ENCODE measurements at places on chromosomes 4 and X.

GRCh38 chr4:145001635-145002034 is 96.4 kb downstream of the ANAPC10 start:
- no peak for DNase-seq
- H3K27me3 ChIP-seq: no peaks in the 10 kb centered on the region
- H3K36me3 ChIP-seq: peaks cover 13% of the 10 kb centered on the region
- no peak overlapping the region for H3K27ac ChIP-seq

DNA sequence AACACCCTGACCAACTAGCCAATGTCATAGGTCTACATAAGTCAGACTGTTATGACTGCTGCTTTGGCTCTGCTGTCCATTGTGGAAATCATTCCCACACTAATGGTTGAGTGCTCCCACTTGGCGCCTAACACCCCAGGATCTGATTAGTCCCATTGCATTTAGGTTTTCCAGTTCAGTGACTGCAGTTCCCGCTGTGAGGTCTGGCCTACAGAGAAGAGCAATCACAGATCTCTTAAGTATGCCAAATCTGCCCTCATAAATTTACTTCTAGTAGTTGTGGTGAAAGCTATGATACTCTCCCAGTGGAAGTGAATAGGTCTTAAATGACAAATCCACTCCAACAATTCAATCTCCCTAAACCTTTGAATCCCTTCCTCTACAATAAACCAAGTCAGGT is 77.3 kb upstream of the IL2 start:
- H3K27me3 ChIP-seq: no peaks in the 10 kb centered on the region
- no peak for DNase-seq
- H3K27ac ChIP-seq: no peak overlapping the region
- H3K4me1 ChIP-seq: no peaks in the 10 kb centered on the region
- no peaks in the 10 kb centered on the region for H3K36me3 ChIP-seq

GRCh38 chrX:130524476-130525194 is 122.8 kb downstream of the RBMX2 start:
- no peak overlapping the region for H3K27ac ChIP-seq
- no peaks in the 10 kb centered on the region for H3K4me1 ChIP-seq
- H3K4me3 ChIP-seq: peak overlapping the region; percentile 7

DNA sequence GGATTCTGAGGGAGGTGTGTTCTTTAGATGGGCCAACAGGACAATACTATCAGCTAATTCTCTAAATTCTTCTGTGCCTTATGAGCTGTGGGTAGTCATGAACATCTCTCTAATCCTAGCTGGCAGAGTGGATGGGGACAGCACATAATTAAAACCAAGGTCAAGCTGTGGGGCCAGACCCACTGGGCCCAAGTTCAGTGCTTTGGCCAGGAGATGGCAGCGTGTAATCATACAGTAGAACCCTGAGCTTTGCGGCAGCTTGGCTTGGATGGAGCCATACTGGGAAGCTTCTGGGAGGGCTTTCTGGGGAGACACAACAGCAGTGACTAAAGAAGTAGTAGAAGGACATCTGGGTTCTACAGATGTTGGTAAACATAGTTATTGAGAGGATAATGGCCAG is 140.3 kb upstream of the CXCL13 start:
- DNase-seq: no peak
- H3K36me3 ChIP-seq: peaks cover 5% of the 10 kb centered on the region
- peak overlapping the region; percentile 40 for H3K27ac ChIP-seq
- H3K27me3 ChIP-seq: peaks cover 6% of the 10 kb centered on the region
- peak overlapping the region; percentile 21 for H3K4me3 ChIP-seq

- no peaks in the 10 kb centered on the region for H3K36me3 ChIP-seq
- no peak for DNase-seq
- H3K4me3 ChIP-seq: no peak overlapping the region
- no peak overlapping the region for H3K27ac ChIP-seq
- H3K27me3 ChIP-seq: no peaks in the 10 kb centered on the region
These were observed 297.6 kb downstream of the IL15 start for GRCh38 chr4:141933978-141934377.

GRCh38 chrX:33989936-33990335 is 142.2 kb downstream of the FAM47A start:
- H3K27ac ChIP-seq: no peak overlapping the region
- no peaks in the 10 kb centered on the region for H3K36me3 ChIP-seq
- no peak overlapping the region for H3K4me3 ChIP-seq
- DNase-seq: no peak
- H3K27me3 ChIP-seq: no peaks in the 10 kb centered on the region

DNA sequence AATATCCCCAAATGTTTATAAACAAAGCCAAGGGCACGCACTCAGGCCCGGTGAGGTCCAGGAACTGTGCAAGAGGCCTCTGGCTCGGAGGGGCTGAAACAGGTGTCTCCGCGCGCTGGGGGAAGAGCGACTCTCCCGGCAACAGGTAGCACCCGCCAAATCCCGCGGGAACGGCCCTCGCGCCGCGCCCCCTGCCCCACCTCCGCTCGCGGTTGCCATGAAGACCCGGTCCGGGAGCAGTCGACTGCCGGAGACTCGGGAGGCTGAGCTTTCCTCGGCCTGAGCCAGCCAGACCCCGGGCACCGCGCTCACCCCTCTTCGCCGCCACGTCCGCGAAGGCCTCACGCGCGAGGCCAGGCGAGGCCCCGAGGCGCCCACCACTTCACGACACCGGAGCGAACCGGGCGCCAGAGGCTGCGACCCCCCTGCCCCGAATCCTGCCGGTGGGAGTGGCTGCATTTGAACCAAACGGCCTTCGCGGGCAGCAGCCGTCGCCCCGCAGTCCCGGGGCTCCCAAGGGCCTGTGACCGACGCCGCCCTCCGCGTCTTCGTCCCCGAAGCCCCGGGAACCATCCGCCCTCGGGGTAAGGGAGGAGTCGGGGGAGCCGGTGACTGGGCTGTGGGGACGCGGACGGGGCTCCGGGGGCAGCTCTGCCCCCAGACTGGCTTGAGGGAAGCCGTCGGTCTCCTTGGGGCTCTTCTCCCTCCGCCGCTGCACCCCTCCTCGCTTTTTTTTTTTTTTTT is at the start of gene NSUN7:
NSUN7 (plus strand) TSS at position 239 of the 744 bp plus-strand sequence. CDS start 739 bp downstream, outside the sequence.
- no peak within 1 kb of the TSS for H3K27ac ChIP-seq
- H3K27me3 ChIP-seq: peaks cover 25% of the 10 kb centered on the region
- peak within 1 kb of the TSS; percentile 32 for H3K4me3 ChIP-seq
- H3K36me3 ChIP-seq: no peaks in the 10 kb centered on the region
- DNase-seq: peak; percentile 60
- peaks cover 5% of the 10 kb centered on the region for H3K4me1 ChIP-seq

GRCh38 chr4:97582890-97583289 is 560.4 kb downstream of the STPG2 start:
- H3K4me1 ChIP-seq: no peaks in the 10 kb centered on the region
- no peaks in the 10 kb centered on the region for H3K36me3 ChIP-seq
- H3K27me3 ChIP-seq: no peaks in the 10 kb centered on the region
- H3K27ac ChIP-seq: no peak overlapping the region

- H3K27ac ChIP-seq: no peak overlapping the region
- peak overlapping the region; percentile 14 for H3K4me3 ChIP-seq
- H3K36me3 ChIP-seq: no peaks in the 10 kb centered on the region
- DNase-seq: no peak
- H3K27me3 ChIP-seq: no peaks in the 10 kb centered on the region
- no peaks in the 10 kb centered on the region for H3K4me1 ChIP-seq
These were observed 31.4 kb upstream of the SOWAHD start for GRCh38 chrX:119726900-119727555.

Data from natural killer cell treated with Interleukin-12 subunit alpha and Interleukin-12 subunit beta and Interleukin-15 and Interleukin-18, amount 100 ng/mL, for 72 hours (primary cell).